ENCODE measurements at places on chromosomes 3 and 15.

GRCh38 chr3:11322931-11323330, 50.7 kb downstream of the ATG7 start:
- no peak for DNase-seq

- DNase-seq, result peak; percentile 40
These were observed at the start of gene ST6GAL1 for GRCh38 chr3:186930143-186930640. TSS of gene ST6GAL1 (plus strand) at chr3:186930526. CDS start at chr3:187042704, 112,178 bp downstream.

- DNase-seq, result no peak
These were observed 24.0 kb downstream of the STX19 start for GRCh38 chr3:94004301-94004910.

DNA sequence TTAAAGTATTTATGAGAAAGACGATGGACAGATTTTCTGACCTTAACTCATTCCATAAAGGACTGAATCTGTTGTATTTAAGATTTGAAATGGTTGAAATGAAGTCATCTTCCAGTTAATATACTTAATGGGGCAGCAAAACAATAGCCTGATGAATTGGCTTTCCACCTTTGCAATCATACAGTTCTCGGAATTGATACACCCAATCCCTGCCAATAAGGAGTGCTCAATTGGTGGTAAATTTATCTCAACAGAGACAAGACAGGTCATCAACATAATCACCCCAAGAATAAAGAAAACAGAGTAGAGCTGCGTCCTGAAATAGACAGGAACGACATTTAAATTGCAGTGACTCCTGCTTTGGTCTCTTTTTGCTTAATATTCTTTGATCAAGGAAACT, 11.2 kb downstream of the ANXA2 start:
- no peak for DNase-seq

GRCh38 chr15:39393575-39394335, 187.1 kb upstream of the THBS1 start:
- DNase-seq, result no peak

DNA sequence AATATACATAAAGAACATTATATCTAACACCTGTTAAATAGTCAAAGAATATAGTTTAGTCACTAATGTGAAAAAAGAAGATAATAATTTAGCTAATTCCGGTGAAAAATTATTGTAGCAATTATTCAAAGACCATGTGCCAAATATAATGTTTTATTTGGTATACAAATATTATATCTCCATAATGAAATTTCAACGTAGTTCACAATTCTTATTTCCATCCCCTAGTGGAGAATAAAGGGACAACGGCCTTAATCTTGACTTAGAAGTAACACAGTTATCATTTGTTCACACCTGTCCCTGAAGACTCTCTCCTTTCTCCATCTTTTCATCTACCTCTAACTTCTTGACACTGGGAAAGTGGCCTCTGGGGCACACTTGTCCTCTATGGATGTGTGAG, 213.4 kb downstream of the ERC2 start:
- no peak for DNase-seq

- DNase-seq, result no peak
These were observed 127.4 kb upstream of the ADAMTS9 start for GRCh38 chr3:64815195-64815631.
